Suprapubic skin (tissue), 4 donors: ENCODE measurements at places on chromosomes 4 and X. TPM values are rescaled to one million over a fixed set of nuclear protein-coding genes. Genes with fewer than 3 reads are reported as not detected.

The EREG gene
- total RNA-seq = 9.5 TPM

DNA sequence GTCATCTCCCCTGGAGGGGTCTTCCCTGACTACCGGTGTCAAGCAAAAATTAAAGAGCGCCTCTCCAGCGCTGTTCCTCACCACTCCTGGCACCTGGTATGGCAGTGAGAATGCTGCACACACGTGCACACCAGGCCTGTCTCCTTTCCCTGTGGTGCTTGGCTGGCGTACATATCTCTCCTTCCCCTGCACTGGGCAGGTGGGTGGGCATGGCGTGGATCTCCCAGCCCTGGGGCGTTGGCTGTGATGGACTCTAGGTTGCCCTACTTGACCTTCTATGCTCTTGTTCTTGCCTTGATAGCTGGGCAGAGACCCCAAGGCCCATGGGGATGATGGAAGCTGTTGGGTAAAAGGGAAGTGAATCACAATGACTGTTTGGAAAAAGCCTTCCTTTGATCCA is 109.2 kb downstream of the CLNK start:
- no peak for DNase-seq

The TRIM2 gene
- total RNA-seq = 17.3 TPM

The TMPRSS11F gene
- total RNA-seq = 20.1 TPM

The GNRHR gene
- not detected for total RNA-seq

DNA sequence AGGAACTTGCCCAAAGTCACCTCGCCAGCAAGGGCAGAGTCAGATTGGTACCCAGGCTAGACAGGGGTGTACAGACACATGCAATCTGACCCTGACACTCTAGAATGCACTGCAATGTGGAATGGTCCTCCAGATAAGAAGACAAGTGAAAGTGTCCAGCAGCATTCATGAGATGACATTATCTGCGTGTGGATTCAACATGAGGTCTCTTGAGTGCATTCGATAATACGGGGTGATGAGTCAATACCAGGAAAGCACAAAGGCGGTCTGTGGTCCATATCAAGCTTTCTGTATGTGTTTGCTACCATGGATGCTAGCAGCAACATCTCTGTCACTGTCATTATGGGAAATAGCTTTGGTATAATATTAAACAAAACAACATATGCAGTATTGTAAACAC is 6.8 kb upstream of the XAGE3 start:
- no peak for DNase-seq
